ENCODE measurements at places on chromosomes 13 and 19. TPM values are rescaled to one million over a fixed set of nuclear protein-coding genes. Genes with fewer than 3 reads are reported as not detected.

DNA sequence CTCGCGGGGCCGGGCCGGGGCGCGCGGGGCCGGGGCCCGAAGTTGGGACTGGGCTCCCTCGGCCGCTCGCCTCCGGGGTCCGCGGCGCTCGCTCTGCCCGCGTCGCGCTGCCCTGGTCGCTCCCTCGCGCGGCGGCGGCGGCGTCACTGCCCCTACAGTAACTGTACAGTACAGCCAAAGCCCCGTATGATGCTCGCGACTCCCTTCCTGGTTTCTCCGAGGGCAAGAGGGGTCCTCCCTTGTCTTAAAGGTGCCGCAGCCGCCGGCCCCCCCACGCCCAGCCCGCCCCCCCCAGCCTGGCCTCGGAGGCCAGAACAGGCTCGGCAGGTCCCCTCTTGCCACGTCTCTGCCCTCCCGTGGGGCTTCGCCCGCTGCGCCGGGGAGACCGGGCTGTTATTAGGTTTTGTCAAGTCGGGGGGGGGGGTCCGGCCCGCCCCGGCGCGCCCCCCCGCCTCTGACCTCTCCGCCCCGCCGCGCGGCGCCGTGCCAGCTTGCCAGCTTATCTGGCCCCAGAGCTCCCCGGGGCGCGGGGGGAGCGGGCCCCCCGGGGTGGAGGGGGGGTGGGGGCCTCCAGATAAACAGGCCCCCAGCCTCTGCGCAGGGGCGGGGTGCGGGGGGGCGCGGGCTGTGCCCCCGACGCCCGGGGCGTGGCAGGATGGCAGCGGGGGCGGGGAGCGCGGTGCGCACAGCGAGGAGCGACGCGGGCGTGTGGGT is at the start of gene ZBTB7A:
Gene ZBTB7A (minus strand): TSS at position 218 of the 714 bp plus-strand sequence. CDS start 11,667 bp downstream, outside the sequence.
- DNase-seq = peak; percentile 81
- no peaks in the 10 kb centered on the region for H3K36me3 ChIP-seq
- peaks cover 52% of the 10 kb centered on the region for H3K4me1 ChIP-seq
- H3K4me3 ChIP-seq = no peak within 1 kb of the TSS
- peak within 1 kb of the TSS; percentile 83 for H3K27ac ChIP-seq
- no peaks in the 10 kb centered on the region for H3K27me3 ChIP-seq

Gene GRIN2D
- polyA plus RNA-seq = not detected

Gene ATP1A3
- 0.89 TPM for polyA plus RNA-seq

- H3K27me3 ChIP-seq = no peaks in the 10 kb centered on the region
- peaks cover 15% of the 10 kb centered on the region for H3K4me1 ChIP-seq
Observed at GRCh38 chr19:13958043-13958442, 5.7 kb downstream of the DCAF15 start.

All from CD4-positive, alpha-beta memory T cell (primary cell).